ENCODE measurements at places on chromosomes 1 and 21.

DNA sequence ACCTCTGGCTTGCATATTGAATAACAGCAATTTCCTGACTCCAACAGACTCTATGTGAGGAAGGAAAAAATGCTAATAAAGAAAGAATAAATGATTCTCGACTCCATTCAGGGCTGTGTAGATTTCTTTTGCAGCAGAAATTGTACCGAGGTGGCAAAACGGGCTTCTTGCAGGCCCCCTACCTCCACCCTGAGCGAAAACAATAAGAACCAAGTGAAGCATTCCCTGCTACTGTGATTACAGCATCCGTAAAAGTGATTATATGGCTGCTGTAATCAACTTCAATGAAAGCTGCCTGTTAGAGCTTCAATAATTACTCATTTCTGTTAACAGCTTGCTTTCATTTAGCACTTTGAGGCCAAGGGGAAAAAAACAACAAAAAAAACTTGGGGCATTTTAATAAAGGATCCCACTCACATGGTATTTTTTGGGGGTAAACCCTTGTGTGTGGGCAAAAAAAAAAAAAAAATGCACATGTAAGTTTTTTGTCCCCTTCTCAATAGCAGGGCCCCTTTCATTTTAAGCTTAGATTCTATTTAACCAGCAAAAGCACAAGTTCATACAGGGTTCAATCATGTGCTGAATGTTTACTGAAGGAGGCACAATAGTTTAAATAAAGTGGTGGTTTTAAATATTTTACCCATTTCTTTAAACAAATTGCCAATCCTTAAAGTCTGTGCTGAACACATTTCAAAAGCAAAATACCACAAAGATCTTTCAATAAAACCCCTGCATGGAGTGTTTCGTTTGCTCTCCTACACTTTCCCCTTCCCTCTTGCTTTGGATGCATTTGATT lies 271.6 kb downstream of the LMO4 start:
- DNase-seq, result no peak

- no peak for DNase-seq
These were observed 17.5 kb downstream of the ZMYM4 start for GRCh38 chr1:35285771-35286606.

GRCh38 chr1:189027512-189027911 lies 1450.2 kb downstream of the BRINP3 start:
- DNase-seq, result no peak

- DNase-seq, result no peak
These were observed 545.3 kb downstream of the PLA2G4A start for GRCh38 chr1:187374082-187374481.

DNA sequence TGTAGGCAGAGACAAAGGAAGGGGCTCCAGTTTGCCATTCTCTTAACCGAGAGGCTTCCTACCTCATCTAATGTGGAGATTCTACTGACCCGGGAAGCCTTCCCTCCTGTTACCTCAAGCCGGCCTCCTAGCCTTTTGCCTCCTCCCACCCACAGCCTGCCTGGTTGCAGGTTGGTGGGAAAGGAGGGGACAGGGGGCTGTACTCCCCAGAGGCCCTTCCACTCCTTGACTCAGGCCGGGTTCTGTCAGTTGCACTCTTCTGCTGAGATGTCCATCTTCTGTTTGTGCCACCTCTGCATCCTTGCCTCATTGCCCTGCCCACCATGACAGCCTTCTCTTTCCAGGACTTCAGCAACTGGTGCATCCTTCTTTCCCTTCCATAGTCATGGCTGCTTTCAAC lies 98.0 kb upstream of the SLC44A3 start:
- no peak for DNase-seq

DNA sequence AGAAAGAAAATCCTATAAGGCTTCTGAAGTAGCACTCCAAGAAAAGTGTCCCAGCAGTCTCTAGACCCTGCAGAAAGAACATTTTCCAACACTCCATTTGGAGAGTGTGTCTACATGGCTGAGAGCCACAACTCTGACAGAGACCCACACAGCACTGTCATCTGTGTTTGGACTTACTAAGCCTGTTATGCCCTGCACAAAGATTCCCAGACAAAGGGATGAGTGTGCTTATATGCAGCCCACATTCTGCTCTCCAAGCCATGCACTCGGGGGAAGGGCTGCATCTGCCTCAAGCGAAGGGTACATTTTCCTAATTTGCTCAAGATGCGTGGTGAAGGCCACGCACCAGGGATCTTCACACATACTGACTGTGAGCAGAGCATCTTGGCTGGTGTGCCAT lies 24.4 kb upstream of the SLAMF6 start:
- DNase-seq, result no peak

DNA sequence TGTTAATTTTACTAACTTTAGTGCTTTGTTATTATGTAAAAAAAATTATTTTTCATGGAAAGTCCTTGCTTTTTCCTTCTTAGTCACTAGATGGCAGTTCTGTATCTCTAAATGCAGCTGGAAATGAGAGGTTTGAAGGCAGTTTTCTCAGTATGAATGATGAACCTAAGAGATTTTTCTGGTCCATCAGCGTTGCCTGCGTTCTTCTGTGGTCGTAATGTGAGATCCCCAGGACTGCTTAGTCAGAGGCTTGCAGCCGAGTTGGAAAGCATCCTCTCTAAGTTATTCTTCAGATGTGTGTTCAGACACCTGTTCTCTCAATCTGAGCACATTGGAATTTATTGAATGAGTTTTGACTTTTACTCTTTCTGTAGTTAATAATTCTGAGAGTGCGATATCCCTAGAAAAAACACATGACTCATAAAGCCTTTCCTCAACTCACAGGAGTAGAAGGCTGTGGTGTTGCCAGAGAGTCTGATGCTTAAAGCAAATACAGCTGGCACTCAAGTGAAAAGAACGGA lies 99.3 kb downstream of the FMN2 start:
- peak; percentile 24 for DNase-seq

- DNase-seq, result no peak
These were observed 15.2 kb upstream of the PDIK1L start for GRCh38 chr1:26096471-26096870.

- no peak for DNase-seq
These were observed 19.0 kb upstream of the LRRC52 start for GRCh38 chr1:165524639-165525285.

GRCh38 chr1:198072177-198072576 lies 84.6 kb upstream of the NEK7 start:
- no peak for DNase-seq

DNA sequence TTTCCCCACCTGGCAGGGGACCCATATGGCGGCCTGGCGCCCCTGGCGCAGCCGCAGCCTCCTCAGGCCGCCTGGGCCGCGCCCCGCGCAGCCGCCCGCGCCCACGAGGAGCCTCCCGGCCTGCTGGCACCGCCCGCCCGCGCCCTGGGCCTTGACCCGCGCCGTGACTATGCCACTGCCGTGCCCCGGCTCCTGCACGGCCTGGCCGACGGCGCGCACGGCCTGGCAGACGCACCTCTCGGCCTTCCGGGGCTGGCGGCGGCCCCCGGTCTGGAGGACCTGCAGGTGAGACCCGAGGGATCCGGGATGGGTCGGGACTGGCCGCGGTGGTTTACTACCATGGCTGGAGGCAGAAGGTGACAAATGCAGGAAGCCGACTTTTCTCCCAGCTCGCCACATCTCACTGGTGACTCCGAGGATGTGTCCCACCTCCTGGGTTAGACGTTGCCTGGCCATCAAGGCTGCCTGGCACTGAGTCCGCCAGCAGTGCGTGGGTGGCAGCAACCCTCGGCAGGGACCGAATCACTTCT lies 1.1 kb downstream of the TFAP2E start:
- peak; percentile 76 for DNase-seq

DNA sequence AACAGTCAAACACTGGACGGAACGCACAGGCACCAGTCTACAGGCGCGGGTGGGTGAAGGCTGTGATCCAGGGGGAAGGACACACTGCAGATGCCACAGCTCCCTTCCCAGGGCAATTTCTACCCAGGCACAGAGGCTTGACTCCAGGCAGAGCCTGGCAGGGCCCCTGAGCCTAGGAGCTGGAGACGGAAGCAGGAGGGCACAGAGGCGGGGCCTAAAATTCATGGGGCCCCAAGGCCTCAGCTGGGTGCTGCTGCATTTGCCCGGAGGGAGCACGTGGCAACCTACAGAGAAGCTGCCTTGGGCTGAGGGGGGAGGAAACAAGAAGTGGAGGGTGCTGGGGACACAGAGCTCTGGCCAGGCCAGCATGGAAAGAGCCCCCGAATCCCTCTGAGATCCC lies 41.2 kb downstream of the UBE2G2 start:
- DNase-seq, result peak; percentile 63

DNA sequence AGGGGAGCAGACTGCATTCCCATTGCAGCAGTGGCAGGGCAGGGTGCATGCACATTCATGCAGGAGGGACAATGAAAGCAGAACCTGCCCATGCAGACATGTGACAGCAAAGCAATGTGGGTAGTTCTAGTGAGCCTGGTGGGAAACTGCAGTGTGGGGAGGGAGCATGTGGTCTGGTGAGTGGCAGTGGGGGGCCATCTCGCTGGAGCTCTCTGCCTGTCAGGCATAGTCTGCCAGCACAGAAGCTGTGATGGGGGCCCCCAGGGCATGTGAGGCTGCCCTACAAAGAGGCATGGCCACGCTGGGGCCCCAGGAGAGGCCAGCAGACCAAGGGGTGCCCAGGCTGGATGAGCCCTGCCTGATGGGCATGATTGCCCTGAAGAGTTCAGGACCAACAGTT lies 579.7 kb downstream of the PTPRC start:
- DNase-seq, result no peak

GRCh38 chr1:40898431-40898901 lies 36.3 kb upstream of the CITED4 start:
- DNase-seq, result no peak

GRCh38 chr1:93816970-93817678 lies 61.9 kb downstream of the DNTTIP2 start:
- no peak for DNase-seq

GRCh38 chr21:44300262-44300959 lies 558 bp downstream of the PFKL start:
- DNase-seq, result no peak

- DNase-seq, result no peak
These were observed 5.2 kb upstream of the NR5A2 start for GRCh38 chr1:200022239-200022804.

- no peak for DNase-seq
These were observed 159.2 kb downstream of the APP start for GRCh38 chr21:26011292-26011940.

DNA sequence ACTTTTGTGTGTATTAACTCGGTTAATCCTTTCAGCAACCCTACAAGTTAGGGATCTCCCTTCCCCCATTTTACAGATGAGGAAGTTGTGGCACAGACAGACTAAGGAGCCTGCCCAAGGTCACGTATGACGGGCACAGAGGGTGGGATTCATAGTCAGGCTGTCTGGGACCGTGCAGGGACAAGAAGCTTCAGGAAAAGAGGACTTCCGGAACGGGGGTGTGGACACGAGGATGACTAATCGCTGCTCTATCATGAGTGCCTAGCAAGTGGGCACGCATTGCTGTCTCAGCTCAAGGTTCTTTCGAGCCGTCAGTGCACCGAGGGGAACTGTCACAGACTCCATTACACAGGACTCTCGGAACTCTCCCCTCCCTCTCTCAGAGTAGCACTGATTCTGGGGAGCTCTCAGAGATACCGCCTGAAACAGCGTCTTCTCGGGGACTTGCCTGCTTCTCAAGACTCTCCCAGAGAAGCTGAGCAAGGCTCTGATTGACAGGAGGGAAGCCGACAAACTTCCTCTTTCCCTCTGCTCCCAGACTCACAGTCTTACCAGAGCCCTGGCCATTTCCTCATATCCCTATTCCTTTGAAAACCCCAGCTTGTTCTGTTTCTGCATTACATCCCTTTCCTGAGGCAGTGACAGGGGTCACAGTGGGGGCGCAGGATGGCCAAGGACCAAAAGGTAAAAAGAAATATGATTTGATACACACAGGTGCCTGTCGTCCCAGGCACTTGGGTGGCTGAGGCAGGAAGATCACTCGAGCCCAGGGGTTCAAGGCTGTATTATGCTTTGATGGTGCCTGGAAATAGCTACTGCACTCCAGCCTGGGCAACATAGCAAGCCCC lies 14.4 kb downstream of the FHAD1 start:
- DNase-seq, result no peak

GRCh38 chr1:183777328-183777727 lies 27.6 kb upstream of the RGL1 start:
- no peak for DNase-seq

GRCh38 chr1:75472971-75473603 lies 137.8 kb downstream of the SLC44A5 start:
- no peak for DNase-seq

DNA sequence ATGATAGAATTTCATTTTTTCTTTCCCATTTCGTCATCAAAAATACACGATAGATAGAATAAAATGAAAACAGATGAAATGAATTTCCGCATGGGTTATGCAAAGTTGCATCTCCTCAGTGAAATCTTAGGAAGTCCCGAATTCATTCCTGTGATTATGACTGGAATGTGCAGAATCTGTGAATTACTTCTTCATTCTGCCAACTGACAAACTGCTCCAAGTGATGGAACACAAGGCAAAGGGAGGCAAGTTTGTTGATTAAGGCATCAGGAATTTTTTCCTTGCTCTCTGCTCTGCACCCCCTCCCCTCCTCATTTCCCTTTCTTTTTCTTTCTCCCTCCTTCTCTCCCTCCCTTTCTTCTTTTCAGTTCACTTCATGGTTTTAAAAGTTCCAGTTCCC lies 37.0 kb upstream of the ADGRL4 start:
- DNase-seq, result peak; percentile 2

GRCh38 chr1:245091171-245091621 lies 63.6 kb upstream of the KIF26B start:
- no peak for DNase-seq

- peak; percentile 83 for DNase-seq
These were observed at the start of gene SIM2 for GRCh38 chr21:36698981-36699545. SIM2 (plus strand) TSS chr21:36699115; CDS start chr21:36699747, 632 bp downstream.

- DNase-seq, result no peak
These were observed 140.2 kb upstream of the HOOK1 start for GRCh38 chr1:59674595-59674994.

DNA sequence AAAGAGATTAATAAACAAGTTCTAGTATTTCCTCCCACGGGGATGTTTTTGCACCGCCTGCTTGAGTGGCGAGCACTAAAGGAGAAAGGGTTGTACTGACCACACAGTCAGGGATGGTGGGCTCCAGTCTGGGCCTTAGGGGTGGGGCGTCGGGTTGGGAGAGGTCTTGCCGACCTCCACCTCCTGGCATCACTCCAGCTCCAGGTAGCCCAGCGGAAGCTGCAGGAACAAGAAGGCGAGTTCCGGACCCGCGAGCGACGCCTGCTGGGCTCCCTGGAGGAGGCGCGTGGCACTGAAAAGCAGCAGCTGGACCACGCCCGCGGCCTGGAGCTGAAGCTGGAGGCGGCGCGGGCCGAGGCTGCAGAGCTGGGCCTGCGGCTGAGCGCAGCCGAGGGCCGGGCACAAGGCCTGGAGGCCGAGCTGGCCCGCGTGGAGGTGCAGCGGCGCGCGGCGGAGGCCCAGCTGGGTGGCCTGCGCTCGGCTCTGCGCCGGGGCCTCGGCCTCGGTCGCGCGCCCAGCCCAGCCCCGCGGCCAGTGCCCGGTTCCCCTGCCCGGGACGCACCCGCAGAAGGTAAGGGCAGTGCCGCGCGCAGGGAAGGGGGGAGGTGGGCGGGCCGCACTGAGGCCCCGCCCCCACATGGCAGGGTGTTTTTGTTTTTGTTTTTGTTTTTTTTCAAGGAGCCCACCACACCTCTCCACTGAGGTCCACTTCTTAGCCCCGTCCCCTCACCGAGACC lies 19.7 kb downstream of the MFAP2 start:
- peak; percentile 95 for DNase-seq

GRCh38 chr1:160101717-160102522 lies 3.5 kb upstream of the IGSF8 start:
- no peak for DNase-seq

GRCh38 chr1:107782217-107782845 lies 182.6 kb downstream of the VAV3 start:
- DNase-seq, result peak; percentile 14
